NCI-H69 (cell line): ENCODE measurements at places on chromosomes 12 and 14.

- DNase-seq: no peak
Observed at GRCh38 chr14:83825843-83826242, 1704.1 kb upstream of the FLRT2 start.

DNA sequence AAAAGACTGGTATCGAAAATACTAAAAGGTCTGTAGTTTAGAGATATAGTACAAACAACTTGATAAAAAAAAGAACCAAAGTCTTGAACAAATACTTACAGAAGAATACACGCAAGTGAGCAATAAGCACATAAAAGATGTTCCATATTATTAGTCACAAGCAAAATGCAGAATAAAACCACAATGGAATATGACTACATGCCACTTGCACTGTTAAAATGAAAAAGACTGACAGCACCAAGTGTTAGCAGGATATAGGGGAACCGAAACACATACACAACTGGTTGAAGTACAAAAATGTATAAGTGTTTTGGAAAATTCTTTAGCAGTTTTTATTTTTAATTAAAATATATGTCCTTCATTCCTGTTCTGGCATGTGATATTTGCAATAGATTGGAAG, 3.6 kb downstream of the CLEC2A start:
- DNase-seq: no peak

- DNase-seq: no peak
Observed at GRCh38 chr14:57212919-57213318, 55.8 kb downstream of the EXOC5 start.

- no peak for DNase-seq
Observed at GRCh38 chr12:51085757-51086156, 2.4 kb upstream of the CSRNP2 start.

DNA sequence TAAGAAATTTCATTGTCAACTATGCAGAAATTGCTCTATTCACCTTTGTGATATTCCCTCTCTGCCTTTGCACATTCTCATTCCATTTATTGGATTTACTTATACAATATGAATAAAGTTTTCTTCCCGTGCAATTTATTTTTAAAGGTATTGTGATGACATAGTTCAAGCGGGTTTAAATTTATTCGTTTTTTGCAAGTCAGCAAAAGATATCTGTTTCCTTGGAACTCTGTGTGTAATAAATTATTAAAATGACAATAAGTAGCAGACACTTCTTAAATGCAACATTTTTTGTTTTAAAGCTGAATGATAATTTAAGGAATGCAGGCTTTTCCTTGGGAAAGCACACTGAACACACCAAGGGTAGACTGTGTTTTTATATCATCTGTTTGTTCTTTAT, 143.1 kb downstream of the SLC41A2 start:
- no peak for DNase-seq

DNA sequence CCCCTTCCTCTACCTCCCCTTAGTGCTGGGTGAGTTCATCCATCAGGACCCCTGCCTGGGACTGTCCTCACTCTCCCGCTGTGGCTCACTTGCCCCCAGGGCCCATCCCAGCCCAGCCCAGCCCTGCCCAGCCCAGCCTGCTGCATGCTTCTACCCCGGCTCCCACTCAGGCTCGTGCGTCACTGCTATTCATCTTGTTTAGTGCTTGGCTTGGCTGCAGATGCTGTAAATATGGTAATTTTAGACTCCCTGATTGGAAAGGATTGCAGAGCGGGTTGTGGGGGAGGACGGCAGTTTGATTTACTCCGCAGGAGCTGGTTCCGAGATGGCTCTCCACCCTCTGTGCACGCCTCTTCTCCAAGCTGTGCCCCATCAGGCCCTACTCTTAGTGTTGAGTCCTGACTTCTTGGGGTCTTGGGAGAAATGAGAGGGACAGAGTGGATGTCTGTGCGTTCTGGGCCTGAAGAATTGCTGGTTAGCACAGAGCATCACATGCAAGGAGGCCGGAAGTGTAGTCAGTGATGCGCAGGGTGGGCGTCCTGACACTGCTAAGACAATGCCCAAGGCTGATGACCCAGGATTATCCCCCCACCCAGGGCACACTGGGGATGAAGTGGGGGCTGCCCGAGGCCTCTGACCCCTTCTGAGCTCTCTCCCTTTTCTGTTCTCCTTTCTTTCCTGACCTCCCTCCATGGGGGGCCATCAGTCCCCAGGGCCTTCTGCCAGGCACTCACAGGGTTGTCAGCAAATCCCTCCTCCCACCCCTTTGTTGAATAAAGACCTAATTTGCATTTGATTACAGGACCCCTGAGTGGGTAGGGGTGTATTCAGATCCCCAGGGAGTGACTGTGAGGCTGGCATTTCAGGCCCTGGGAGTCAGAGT, 244.4 kb downstream of the ZFP36L1 start:
- peak; percentile 78 for DNase-seq

GRCh38 chr12:115337693-115338543, 653.9 kb upstream of the TBX3 start:
- DNase-seq: no peak

GRCh38 chr14:78631551-78631950, 461.4 kb downstream of the NRXN3 start:
- no peak for DNase-seq

DNA sequence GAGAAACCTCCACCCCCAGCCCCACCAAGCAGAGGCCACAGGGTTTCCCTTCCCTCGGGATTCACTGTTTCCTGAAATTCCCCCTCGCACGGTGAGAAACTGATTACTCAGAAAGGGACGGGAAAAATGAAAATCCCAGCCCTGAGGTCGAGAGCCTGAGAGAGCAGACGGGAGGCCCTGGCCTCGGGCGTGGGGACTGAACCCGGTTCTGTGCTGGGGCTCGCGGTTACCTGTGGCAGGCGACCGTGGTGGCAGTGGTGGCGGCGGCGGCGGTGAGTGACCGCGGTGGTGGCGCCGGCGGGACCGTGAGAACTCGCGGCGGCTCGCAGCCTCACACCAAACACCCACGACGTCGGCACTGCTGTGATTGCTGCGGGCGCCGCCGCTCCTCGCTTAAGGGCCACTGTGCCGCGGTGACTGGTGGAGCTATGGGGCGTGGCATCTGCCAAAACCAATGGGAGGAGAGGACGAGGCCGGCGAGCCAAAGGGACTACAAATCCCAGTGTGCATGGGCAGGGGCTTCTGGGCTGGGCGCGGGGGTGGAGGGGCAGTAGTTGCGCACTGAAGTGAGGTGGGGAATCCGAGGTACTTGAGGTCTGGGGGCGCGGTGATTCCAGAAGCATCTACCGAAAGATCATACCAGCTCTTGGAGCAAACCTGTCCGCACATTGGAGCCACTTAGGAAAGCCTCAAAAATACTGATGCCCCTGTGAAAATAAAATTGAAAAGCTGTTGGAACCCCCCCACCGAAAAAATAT, at the start of gene LGMN:
TSS of gene LGMN (minus strand) at position 369 of the 758 bp plus-strand sequence. CDS start 15,841 bp downstream, outside the sequence.
- DNase-seq: peak; percentile 98

- no peak for DNase-seq
Observed at GRCh38 chr12:125954362-125954761, 889.1 kb downstream of the AACS start.

DNA sequence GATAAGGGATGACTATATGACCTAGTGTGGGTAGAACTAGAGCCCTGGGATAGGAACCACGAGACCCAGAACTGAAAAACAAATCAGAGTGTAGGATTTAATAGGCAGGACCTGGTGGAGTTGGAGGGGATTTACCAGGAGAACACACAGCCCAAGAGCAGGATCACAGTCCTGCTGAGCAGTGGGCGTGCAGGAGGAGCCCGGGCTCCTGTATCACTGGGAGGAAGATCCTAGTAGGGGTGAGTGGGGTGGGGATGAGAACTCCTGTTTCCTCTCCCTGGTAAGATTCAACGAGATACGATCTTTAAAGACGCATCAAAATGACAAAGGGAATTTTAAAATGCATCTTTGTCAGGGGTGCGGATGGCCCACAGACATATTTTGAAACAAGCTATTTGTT, 220.1 kb downstream of the GALC start:
- DNase-seq: no peak

GRCh38 chr14:99321236-99321925, 49.4 kb upstream of the BCL11B start:
- no peak for DNase-seq

GRCh38 chr14:23603103-23603502, 24.5 kb upstream of the JPH4 start:
- no peak for DNase-seq

DNA sequence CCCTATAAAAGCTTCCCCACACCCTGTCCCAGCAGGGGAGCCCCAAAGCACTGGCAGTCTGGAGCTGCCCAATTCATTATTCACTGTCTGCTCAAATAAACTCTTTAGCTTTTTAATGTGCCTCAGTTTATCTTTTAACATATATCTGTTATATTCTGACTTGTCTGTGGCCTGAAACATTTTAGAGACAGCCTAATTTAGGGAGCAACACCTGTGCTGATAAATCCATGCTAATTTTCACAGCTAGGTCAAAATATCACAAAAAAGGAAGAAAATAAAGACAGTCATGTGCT, 32.9 kb downstream of the TMTC1 start:
- no peak for DNase-seq

GRCh38 chr12:51373187-51373586, 18.0 kb downstream of the GALNT6 start:
- no peak for DNase-seq

DNA sequence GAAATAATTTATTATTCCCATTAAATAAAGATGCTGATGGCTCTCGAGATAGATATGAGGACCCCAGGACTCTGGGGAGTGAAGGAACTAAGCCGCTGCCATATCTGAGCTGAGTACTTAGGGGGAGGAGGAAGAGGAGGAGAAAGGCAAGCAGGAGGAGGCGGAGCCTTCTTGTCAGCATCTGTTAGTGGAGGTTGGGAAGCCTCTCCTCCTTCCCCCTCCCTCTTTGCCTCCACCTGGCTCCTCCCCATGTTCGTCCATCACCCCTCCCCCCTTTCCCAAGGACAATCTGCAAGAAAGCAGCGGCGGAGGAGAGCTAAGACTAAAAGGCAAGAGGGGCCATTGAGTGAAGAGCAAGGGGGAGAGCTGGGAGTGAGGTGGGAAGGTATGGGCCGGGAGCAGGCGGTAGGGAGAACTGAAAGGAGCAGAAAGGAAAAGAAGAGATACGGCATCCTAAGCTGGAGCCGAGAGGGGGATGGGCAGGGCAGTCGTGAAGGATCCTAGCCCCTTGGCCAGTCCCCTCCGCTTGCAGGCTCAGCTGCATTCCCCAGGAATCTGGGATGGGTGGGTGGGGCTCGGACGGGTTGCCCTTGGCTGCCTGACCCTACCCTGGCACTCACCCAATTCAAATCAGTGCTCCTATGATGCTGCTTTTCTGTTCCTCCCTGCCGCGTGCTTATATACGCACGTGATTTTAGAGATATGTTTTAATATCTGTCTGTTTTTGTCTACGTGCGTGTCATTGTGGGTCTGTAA, at the start of gene PFKM:
TSS of gene PFKM (plus strand) at position 287 of the 756 bp plus-strand sequence. CDS start 3,411 bp downstream, outside the sequence.
- peak; percentile 96 for DNase-seq

- DNase-seq: peak; percentile 52
Observed at GRCh38 chr14:43795600-43796228, 711.4 kb downstream of the FSCB start.

- DNase-seq: peak; percentile 56
Observed at GRCh38 chr14:37673439-37673838, 78.0 kb downstream of the TTC6 start.

GRCh38 chr12:123041811-123042655, 61.6 kb downstream of the ARL6IP4 start:
- DNase-seq: no peak

- DNase-seq: no peak
Observed at GRCh38 chr14:31966896-31967668, 110.0 kb upstream of the ARHGAP5 start.

DNA sequence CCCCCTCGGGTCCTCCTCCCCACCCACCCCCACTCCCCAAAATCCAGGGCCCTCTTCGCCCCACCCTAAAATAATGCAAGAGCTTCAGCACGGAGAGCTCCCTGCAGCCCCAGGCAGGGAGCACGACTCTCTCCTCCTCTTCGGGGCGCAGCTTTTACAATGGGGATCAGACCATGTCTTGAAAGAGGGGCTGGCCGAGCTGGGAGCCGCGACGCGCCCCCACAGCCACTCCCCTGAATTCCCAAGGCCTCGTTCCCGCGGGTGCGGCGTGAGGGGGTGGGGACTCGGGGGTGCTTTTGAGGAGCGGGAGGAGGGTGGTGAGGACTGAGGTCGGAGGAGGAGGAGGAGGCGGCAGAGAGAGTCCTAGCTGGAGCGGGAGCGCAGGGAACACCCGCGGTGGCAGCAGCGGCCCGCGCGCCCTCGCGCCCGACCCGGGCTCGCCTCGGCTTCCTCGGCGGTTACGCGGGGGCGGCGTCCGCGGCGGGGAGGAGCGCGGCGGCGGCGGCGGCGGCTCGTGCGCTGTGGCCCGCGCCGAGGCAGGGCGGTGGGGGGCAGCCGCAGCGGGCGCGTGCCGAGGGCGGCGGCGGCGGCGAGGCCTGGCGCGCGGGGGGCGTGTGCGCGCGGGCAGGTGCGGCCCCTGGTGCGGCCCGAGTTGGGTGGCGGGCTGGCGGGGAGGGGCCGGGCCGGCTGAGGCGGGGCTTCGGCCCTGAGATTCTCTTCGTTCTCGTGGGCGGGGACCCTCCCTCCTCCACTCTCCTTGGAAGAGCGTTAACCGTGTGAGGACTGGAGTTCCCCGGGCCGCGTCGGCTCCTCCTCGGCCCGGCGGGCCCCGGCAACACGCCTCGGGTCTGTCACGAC, at the start of gene ANKS1B:
TSS of gene ANKS1B (minus strand) at position 666 of the 858 bp plus-strand sequence. CDS start 699 bp downstream, outside the sequence.
- peak; percentile 96 for DNase-seq

- DNase-seq: no peak
Observed at GRCh38 chr14:75970989-75971388, 10.8 kb downstream of the TGFB3 start.

DNA sequence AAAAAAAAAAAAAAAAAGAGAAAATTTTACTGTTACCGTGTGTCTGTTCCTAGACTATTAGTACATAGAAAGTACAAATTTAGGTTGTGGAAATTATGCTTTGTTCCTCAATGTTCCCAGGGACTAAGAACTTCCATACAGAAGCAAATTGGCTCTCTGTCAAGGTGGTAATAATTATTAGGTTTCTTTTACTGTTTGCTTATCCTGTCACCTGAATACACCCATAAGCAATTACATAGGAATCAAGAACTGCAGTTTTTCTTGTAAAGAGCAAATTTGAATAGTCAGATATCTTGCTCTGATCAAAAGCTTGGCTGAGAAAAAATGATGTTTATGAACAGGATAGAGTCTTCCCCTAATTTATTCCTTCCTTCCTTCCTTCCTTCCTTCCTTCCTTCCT, 191.2 kb downstream of the AEBP2 start:
- peak; percentile 49 for DNase-seq

GRCh38 chr12:20434996-20435395, 66.7 kb downstream of the PDE3A start:
- DNase-seq: no peak

- DNase-seq: peak; percentile 76
Observed at GRCh38 chr14:54567639-54568561, 972 bp downstream of the SAMD4A start.

- DNase-seq: no peak
Observed at GRCh38 chr12:105316931-105317852, 13.3 kb upstream of the C12orf75 start.
